ENCODE measurements at places on chromosomes 4 and X.
A peak's percentile ranks its signal among the peaks of the same experiment; 100 is the strongest.

DNA sequence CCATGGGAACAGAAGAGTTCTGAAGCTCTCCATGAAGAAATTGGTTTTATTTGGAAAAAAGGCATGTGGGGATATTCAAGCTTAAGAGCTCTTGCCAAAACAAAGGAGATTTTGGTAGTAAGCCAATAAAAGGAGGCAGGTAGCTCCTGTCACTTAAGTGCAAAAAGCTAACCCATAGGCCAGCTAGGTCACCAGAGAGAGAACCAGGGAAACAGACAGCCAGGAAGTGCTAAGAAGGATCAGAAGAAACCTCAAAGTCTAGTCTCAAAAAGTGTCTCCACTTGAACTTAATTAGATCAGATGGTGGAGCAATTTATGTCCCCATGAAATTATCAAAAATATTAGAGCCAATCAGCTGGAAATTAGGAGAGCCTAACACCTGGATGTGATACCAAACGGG is 49.2 kb downstream of the CD40LG start:
- DNase-seq = no peak

DNA sequence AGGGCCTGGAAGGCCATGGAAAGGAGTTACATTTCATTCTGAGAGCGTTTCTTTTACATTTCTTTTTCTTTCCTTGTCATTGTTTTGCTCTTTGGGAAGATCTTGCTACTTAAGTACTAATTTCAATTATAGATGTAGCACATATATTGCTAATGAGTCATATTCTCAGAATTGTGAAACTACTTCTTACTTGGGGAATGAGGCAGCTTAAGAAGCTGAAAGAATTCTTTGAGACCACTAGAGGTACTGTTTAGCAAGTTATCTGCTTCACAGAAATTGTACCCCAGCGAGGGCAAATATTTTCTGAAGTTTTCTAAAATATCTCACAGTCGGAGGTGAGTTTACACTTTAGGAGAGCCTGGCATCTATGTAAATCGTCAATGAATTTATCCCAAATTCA is 100.6 kb downstream of the AFF2 start:
- no peak for DNase-seq

- no peak for DNase-seq
Observed at GRCh38 chr4:40182001-40182400, 14.8 kb upstream of the RHOH start.

DNA sequence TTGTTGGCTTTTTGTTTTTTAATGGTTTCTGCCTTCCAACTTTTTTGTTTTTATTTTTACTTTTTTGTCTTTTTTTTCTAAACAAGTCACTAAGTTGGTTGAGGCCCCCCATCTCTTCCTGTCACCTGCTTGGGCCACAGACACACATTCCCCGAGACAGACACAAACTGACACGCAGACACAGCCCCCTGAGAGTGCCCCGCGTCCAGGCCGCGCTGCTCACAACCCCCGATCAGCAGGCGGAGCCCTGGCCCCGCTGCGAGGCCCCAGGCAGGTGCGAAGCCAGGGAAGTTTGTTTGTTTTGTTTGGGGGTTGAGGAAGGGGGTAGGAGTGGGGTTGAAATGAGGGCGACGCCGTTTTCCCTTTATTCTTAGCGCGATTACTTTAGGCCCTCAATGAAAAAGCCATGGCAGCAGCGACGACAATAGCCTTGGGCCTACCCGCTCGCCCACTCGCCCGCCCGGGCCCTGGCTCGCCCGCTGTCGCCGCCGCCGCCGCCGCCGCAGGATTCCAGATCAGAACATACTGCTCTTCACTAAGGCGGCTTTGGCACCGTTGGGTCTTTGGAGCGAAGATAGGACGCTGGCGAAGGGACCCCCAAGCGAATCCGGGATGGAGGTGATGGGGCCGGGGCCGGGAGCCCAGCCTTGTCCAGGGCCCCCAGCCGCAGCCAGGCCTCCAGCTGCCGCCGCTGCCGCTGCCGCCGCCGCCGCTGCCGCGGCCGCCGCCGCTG is 3.1 kb downstream of the PHOX2B start:
- no peak for DNase-seq

- DNase-seq = peak; percentile 75
Observed at GRCh38 chr4:156773648-156774357, 197.8 kb downstream of the PDGFC start.

DNA sequence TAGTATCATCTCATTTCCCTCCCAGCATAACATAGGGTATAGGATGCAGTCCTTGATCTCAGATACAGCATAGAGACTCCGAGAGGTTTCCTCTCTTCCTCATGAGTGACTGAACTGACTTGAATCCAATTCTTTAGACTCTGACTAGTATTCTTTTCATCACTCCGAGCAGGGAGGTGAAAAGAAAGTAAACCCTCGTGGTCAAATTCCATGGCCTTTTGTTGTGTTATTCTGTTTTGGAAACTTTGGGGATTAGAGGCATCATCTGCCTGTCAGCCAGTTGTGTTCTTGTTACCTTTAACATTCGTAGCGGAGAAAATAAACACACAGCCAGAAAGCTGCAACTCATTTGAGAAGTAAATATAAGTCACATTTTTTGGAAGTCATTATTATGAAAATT is 206.6 kb downstream of the ARHGAP10 start:
- DNase-seq = no peak

- DNase-seq = no peak
Observed at GRCh38 chrX:23822841-23823240, 39.9 kb downstream of the SAT1 start.

DNA sequence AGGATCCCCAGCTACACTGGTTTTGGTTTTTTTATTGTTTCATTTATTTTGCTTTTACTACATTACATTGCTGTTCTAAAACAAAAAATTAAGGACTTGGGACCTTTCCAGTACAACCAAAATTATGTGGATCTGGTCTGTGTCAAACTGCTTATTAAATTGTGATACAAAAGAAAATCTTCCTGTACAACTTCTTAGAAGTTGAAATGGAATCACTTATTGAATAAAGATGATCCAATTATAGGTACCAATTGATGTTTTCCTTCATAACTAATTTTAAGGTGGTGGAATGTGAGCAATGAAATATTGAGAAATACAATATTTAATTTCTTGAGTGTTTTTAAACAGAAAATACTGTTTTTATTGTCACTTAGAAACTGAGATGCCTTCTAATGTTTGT is 67.3 kb downstream of the C4orf46 start:
- DNase-seq = no peak

DNA sequence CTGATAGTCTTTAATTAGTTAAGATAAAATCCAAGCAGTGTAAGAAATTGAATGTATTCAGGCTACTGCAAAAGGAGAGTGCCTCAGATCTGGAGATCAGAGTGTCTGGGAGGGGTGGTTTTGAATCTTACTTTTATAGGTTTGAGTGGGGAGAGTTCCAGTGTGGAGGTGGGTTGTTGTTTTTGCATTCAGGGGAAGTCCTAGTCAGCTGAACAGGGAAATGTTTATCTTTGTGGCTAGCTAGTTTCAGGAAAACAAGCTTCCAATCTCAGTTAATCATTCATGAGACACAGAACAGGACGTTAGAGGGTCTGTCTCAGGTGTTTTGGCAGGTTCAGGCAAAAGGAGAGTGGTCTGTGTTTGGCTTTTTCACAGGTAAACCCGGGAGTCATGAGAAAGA is 26.0 kb downstream of the ZNF81 start:
- DNase-seq = no peak

GRCh38 chr4:126779436-126780166 is 853.2 kb upstream of the INTU start:
- no peak for DNase-seq

- no peak for DNase-seq
Observed at GRCh38 chrX:17960891-17961290, 99.8 kb upstream of the RAI2 start.

GRCh38 chr4:99847362-99847976 is 30.8 kb downstream of the DAPP1 start:
- no peak for DNase-seq

DNA sequence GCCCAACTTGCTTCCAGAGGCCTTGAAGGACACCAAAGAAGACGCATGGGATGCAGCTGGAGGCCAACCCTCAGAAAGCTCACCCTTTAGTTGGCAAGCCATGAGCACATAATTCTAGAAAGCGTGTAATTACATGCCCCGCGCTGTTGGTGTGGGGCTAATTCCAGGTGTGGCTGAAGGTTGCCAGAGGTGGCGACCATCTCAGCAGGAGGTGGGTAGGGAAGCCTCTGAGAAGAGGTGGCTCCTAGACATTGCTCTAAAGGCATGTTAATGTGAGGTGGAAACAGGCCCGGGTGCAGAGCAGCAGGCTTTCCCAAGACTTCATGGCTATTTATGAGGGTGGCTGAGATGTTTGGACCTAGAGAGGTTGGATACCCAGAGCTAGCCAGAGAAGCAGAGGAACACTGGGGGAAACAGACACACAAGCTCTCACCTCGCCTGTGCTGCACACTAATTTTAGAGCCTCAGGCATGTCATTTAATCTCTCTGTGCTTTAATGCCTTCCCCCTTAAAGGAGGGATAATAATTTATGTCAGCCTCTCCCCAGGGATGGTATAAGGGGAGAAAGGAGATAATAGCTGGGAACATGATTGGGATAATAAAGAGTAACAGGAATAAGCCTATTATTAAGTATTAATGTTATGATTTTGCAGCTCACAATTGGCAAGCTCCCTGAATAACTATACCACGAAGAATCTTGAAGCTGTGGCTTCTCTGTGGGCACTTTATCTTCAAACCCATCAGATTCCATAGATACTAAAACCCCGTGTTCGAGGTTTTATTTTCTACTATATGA is 60.0 kb upstream of the HELT start:
- no peak for DNase-seq

DNA sequence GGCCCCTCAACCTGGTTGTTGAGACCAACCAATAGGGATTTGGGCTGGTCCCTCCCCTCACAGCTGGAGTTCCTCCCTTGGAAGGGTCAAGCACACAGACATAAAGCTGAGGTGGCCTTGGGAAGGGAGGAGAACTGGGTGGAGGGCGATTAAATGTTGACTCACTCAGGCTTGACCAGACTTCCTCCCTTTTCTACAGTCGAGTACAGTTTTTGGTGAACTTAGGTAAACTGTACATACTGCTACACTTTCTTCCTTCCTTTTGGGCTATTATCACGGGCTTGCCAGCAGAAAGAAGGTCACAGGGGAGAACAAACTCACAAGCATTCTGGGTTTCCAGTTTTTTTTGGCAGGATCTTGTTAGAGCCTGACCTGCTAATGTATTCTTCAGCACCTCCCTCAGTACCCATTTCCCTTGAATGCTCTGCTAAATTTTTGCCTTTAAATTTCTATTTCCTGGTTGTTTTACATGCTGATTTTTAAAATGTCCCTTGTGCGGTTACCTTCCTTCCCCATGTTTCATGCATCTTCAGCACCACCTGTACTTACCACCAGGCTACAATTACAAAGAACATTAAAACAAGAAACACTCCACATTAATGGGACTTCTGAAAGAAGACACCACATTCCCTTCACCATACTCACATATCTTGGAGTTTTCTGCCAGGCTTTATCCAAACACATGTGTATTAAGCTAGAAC is 135.2 kb upstream of the RASGEF1B start:
- no peak for DNase-seq

- no peak for DNase-seq
Observed at GRCh38 chr4:140826701-140827027, 70.5 kb upstream of the TBC1D9 start.

GRCh38 chr4:23881674-23882337 is 8.0 kb downstream of the PPARGC1A start:
- DNase-seq = no peak

DNA sequence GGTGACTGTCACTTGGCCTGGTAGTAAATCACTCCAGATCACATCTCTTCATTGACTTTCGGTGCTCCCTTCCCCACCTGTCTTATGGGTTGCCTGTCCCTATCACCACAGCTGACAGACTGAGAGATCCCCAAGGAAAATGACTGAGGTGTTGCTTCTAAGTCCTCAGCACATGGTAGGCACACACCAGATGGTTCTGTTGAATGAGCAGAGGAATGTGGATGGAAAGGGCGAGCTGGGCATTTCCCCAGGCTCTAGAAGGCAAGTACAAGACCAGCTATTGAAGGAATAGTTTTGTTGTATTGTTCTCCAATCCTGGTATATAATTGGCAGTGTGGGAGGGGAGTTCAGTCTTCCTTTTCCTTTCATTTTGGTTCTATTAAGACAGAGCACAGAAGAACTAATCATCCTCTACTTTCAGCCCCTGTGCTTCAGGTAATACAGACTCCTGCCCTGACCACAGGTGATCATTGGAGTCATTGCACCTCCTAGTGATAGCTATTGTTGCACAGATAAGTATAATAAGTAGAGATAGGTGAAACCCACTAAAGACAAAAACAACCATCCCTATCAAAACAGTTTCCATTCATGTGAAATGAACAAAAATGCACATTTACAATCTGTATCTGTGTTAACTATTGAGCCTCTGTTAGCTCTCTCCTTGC is 158.6 kb downstream of the TRAM1L1 start:
- no peak for DNase-seq

DNA sequence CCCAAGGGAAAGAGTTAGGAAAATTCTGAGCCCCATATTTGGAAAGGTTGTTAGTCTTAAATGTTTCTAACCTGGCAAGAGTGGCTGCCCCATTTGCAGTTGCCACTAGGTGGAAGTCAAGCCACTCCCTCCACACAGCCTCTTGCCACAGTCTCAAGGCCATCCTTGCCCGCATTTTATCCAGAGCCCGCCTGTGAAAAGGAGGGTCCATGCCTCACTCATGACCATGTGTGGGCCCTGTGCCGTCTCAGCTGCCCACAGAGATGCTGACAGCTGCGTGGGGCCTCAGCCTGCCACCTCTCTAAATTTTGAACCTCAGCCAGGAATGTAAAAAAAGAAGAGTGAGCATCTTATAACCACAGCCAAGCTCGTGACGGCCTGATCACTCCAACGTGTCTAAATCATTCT is 201.5 kb upstream of the FAM241A start:
- DNase-seq = no peak

- no peak for DNase-seq
Observed at GRCh38 chrX:15721911-15722310, 16.2 kb upstream of the CA5B start.

DNA sequence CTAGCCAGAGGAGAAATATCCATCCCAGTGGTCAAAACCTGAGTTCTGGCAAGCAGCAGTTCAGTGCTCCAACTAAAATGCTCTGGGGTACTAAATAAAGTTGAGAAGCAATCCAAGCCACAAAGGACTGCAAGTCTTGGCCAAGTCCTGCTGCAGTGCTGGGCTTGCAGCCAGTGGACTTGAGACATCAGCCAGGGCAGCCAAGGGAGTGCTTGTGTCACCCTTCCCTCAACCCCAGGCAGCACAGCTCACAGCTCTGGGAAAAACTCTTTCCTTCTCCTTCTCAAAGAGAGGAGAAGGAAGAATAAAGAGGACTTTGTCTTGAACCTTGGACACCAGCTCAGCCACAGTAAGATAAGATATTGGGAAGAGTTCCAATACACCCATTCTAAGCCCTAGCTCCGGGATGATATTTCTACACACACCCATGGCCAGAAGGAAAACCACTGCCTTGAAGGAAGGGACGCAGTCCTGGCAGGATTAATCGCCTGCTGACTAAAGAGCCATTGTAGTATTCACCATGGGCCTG is 99.8 kb downstream of the PTCHD1 start:
- DNase-seq = no peak
